Stimulated activated CD4-positive, alpha-beta T cell treated with anti-CD3 and anti-CD28 coated beads, Interleukin-2, amount 100 ng/mL, for 48 hours (primary cell): ENCODE measurements at places on chromosomes 11 and 22.

DNA sequence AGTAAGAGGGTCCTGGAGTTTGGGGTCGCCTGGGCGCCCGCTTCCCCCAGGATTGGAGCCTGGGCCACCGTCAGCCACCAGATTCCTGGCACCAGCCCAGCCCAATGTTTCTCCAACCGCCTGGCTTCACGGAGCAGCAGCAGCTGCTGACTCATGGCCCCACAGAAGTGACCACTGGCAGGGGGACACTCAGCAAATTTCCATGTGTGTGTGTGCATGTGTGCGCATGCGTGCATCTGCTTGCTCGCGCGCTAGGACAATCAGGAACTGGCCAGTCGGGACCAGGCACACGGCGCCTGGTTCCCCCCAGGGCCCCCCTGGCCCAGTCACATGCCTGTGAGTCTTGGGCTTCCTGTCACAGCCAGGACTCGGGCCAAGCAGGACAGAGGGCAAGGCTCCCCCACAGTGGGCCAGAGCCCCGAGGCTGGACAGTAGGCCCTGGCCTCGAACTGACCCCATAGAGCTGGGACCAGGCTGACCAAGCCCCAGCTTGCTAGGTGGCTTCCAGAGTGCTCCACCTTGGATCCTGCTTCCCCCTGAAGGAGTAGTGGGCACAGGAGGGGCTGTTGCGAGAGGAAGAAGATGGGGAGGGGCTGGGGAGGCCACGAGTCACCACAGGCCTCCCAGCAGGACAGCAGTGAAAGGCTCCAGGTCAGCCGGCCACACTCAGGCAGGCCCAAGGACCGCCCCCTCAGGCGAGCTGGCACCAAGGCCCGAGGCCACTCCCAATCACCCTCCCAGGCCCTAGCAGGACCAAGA is 3.2 kb downstream of the CTSD start:
- DNase-seq: no peak

GRCh38 chr11:62553080-62553838 is 6.7 kb upstream of the AHNAK start:
- no peak for DNase-seq

DNA sequence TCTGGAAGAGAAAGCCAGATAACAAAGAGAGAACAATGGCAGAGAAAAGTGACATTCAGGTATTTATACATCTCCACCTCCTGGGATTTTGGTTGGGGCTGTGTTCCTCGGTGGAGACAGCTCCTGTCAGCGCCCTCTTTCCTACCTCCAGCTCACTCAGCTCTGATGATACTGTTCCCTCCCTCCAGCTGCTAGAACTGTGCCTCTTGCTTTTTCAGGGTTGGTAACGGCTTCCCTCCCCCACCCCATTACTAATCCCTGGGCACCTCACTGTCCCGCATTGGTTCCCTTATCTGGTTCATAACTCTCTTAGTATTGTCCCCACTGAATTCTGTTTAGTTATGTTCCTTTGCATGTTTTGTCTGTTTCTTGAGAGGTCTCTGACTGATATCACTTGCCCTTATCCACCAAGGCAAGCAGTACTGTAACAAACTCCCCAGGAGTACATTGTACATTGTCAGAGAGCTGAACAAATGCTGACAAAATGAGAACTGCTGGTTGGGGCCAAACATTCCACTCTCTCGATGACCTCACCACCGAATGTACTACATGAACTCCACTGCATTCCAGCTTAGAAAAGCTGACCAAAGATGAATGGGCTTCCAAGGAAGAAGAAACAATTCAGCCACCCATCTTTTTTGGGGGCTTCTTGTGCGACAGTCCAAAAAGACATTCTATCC is 5.7 kb upstream of the FBXO3 start:
- no peak for DNase-seq

GRCh38 chr11:116693593-116694348 is 79.0 kb downstream of the BUD13 start:
- no peak for DNase-seq

DNA sequence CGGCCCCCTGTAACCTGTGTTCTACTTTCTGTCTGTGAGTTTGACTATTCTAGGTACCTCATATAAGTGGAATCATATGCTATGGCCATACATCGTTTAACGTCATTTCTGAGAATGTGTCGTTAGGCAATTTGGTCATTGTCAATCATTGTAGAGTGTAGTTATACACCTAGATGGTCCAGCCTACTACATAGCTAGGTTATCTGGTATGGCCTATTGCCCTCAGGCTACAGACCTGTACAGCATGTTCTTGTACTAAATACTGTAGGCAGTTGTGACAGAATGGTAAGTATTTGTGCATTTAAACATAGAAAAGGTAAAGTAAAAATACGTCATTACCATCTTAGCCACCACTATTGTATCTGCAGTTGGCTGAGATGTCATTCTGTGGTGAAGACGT is 35.2 kb downstream of the MYO7A start:
- no peak for DNase-seq

DNA sequence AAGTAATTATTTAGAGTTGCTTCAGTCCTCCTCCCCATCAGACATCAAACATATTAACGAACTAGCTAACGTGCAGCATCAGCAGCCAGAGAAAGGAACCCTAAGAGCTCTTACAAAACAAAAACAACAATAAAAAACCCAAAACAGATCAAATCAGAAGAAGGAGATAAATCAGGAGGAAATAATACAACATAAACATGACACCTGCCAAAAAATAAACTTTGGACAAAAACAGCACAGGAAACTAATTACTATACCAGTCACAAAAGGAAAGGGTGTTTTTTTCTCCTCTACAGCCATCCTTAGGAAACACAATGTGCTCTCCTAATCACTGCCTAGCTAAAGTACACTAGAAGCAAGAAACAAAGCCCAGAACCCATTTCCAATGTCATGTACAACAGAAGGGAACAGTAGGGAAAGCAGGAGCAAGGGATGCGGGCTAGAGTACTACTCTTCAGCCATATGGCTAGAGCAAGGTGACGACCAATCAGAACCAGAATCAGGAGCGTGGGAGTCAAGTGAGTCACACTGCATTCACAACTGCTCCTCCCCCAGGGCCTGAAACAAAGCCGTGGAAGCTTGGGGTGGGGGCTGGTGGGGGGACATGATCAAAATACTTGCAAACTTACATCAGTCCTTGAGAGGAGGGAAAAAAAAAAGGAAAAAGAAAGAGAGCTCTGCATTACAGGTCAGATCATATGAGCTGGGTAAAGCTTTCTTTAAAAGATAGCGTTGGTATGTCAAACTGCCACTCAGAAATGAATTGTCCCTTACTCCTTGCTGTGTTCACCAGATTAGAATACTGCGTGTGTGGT is 60.4 kb downstream of the LARGE2 start:
- peak; percentile 32 for DNase-seq

GRCh38 chr11:75269367-75269660 is 28.7 kb downstream of the TPBGL start:
- DNase-seq: no peak

DNA sequence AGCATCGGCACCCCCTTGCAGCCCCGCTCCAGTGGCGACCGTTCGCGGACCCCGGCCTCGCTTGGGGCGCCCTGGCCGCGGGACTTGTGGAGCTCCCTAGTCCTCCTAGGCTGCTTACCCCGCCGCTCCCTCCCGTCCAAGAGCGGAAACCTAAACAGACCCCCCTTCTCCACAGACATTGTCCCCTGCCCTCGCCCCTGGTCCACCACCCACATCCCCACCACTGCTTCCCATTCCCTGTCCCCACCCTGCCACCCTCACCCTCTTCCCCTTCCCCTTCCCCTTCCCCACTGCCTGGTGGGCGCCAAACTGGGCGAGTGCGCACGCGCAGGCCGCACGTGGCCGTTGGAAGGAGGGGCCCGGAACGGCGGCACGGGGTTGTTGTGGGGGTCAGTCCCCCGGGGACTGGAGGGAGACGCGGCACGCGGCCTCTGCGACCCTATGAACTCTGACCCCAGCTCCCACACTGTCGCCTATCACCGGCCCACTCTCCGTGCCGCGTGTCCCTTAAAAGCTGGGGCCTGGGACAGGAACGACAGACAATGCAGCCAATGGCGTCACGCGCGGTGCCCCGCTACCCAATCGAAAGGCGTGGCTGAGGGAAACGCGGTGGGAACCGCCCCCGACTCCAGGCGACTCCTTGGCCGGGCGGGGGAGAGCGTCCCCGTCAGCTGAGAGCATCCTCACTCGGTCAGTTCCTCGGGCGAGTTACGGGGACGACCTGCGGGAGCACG is at the start of gene SNX32:
TSS of gene SNX32 (plus strand) at position 667 of the 734 bp plus-strand sequence. CDS start 103 bp downstream, outside the sequence.
- DNase-seq: peak; percentile 93

DNA sequence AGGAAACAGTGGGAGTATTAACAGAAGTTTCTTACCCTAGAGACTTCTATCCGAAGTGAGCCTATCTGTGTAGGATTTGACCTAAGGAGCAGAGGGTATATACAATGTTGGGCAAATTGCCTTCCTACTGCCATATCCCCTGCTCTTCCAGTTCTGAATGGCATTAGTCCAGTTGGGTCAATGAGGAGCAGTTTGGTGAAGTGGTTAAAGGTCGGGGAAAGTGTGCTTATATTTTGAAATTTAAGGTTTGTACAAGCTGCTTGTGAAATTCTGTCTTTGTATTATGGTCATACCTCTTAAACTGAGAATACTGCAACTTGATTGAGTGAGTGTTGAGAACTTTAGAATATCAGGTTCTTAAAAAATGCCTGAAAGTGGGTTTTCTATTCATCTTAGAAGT is 1.7 kb downstream of the EI24 start:
- no peak for DNase-seq

GRCh38 chr11:44607319-44607962 is 42.0 kb downstream of the CD82 start:
- no peak for DNase-seq

DNA sequence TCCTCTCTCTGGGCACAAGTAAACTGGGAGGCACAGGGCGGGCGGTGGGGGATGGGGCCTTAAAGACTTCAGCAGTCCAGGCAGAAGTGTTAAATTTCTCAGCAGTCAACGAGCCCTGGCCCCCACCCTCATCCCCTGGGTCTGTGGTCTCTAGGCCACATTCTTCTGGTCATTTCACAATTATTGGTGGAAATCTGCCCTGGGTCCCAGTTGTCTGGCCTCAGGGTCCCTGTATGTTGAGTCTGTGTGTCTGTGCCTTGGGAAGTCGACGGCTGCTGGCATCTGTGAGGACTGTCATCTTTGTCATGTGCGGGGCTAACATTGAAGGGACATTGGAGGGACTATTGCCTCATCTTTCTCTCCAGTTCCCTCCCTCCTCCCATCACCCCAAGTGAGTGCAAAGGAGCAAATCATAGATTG is 1.7 kb downstream of the TSPAN18 start:
- no peak for DNase-seq

DNA sequence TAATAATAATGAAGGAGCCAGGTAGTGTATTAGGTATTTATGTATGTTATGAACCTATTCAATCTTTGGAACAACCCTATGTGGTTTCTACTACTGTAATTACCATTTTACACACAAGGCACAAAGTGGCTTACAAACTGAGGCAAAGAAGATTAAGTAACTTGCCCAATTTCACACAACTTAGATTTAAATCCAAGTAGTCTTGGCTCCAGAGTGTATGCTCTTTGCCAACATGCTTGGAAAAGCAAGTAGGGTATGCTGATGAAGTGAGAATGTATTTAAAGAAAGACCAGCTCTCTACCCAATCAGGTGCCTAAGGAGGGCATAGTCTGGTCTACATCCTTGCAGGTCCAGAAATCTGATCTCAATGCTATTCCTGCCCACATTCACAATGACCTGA is 463.2 kb downstream of the METTL15 start:
- no peak for DNase-seq

DNA sequence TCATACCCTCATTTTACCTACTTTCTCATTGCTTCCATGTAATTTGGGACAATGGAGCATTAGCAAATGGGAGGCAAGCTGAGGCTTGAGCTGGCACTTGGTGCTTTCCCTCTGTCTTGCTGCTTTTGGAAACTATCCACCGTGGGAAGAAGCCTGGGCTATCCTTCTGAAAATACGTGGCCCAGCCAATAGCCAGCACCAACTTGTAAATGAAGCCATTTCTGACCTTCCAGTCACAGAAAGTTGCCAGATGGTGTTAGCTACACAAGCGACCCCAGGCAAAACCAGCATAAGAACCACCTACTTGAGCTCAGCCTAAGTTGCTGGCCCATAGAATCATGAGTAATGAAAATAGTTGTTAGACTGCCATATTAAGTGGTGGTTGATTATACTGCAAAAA is 18.5 kb upstream of the SPON1 start:
- no peak for DNase-seq

- no peak for DNase-seq
These were observed 33.0 kb upstream of the XBP1 start for GRCh38 chr22:28833276-28833923.

- DNase-seq: no peak
These were observed 53.2 kb downstream of the IRAG1 start for GRCh38 chr11:10640308-10640707.

DNA sequence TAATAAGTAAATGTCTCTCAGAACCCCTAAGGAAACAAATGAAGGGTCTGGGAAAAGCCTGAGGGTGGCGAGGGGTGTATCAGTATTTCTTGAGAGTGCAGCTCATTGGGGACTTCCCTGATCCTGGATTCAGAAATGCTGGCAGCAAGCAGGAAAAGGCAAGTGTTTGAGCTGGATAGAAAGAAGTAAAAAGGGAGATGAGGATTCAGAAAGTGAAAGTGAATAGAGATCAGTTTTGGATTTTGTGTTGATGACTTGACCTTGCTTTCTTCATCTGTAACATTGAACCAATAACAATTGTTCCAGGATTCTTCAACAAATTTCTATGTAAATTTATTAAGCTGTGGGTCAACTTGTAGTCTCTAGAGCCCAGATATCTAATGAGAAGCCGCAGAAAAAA is 66.9 kb upstream of the CTSC start:
- no peak for DNase-seq

DNA sequence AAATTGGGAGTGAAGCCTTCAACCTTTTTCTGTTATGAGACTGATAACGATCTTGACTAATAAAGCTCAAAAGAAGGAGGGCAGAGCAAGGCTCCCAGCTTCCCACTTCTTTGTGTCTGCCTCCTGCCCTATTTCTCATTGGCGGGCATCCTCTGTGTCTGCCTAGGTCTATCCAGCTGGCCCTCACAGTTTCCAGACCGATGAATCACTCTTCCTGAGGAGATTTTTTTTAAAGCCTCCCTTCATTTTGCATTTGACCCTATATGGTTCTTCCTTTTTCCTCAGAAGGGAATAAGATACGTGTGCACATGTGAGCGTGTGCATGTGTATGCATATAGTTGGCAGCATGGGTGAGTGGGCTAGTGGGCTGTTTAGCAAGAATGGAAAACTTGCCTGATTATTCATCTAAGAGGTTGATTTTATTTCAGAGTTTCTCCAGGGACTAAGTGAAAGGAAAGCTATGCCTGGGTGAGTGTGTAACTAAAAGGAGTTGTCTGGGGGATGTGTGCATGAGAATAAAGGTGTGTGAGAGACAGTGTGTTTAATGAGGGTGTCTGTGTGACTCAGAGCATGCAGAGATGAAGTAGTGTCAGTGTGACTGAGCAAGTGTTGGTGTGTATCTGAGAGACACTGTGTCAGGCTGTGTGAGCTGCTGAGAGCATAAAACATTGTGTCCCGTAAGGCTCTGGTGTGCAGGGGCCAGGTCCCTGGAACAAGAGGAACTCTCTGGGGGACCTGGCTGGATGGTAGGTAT is 12.2 kb downstream of the PHLDB1 start:
- DNase-seq: no peak

GRCh38 chr11:60310407-60310998 is 16.6 kb upstream of the MS4A6E start:
- no peak for DNase-seq
